ENCODE measurements at places on chromosomes 4 and X. TPM values are rescaled to one million over a fixed set of nuclear protein-coding genes. Genes with fewer than 3 reads are reported as not detected.

Gene ADGRL3
- 11.3 TPM for total RNA-seq

DNA sequence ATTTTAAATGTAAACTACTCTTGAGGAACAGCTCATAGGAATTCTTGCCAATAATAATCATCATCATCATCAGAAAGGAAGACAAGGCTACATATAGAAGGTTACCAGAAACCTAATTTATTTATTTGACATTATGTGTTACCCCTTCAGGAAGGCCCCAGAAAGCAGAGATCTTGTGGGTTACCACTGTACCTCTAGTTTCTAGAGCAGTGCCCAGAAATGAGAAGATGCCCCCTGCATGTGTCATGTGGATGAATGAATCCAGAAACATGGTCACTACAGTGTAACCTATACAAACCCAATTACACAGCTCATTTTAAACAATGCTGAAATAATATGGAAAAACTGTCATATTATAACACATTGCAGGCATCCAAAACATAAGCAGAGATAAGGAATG, 70.4 kb downstream of the ARAP2 start:
- DNase-seq: no peak
- H3K4me3 ChIP-seq: no peak overlapping the region
- peaks cover 9% of the 10 kb centered on the region for H3K4me1 ChIP-seq
- peaks cover 8% of the 10 kb centered on the region for H3K36me3 ChIP-seq

Gene GRID2
- 1.7 TPM for total RNA-seq

GRCh38 chr4:61336916-61337315, 136.8 kb downstream of the ADGRL3 start:
- H3K36me3 ChIP-seq: no peaks in the 10 kb centered on the region
- no peak overlapping the region for H3K27ac ChIP-seq
- H3K4me1 ChIP-seq: peaks cover 22% of the 10 kb centered on the region
- DNase-seq: no peak
- no peaks in the 10 kb centered on the region for H3K27me3 ChIP-seq

GRCh38 chr4:99893839-99894160, 427 bp downstream of the LAMTOR3 start:
- peaks cover 19% of the 10 kb centered on the region for H3K4me1 ChIP-seq
- H3K4me3 ChIP-seq: peak overlapping the region; percentile 99
- DNase-seq: no peak
- no peaks in the 10 kb centered on the region for H3K36me3 ChIP-seq
- peak overlapping the region; percentile 99 for H3K27ac ChIP-seq

DNA sequence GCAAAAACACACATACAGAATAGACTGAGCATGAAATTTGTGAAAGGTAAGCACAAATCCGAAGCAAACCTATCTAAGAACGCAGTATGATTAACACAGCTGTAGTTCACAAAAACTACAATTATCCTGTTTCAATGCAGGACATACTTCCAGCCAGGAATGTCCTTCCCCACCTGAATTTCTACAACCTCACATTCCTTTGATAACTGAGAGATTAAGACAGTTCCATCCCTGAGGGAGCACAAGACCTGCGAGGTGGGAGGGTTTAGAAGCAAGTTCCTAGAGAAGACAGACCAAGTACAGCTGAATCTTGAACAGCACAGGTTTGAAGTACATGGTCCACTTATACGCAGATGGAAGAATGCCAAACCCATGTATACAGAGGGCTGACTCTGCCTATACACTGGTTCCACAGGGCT, 10.6 kb downstream of the ABCG2 start:
- peak overlapping the region; percentile 15 for H3K4me3 ChIP-seq
- H3K36me3 ChIP-seq: no peaks in the 10 kb centered on the region
- no peak for DNase-seq

Gene MMRN1
- total RNA-seq: 4.7 TPM

- DNase-seq: no peak
- no peak overlapping the region for H3K4me3 ChIP-seq
- H3K36me3 ChIP-seq: peaks cover 4% of the 10 kb centered on the region
- no peaks in the 10 kb centered on the region for H3K4me1 ChIP-seq
- H3K27me3 ChIP-seq: no peaks in the 10 kb centered on the region
Measured at GRCh38 chr4:145697332-145697731, 17.4 kb downstream of the C4orf51 start.

- H3K36me3 ChIP-seq: no peaks in the 10 kb centered on the region
- H3K4me1 ChIP-seq: peaks cover 12% of the 10 kb centered on the region
- H3K27me3 ChIP-seq: peaks cover 3% of the 10 kb centered on the region
- DNase-seq: no peak
- no peak overlapping the region for H3K4me3 ChIP-seq
- no peak overlapping the region for H3K27ac ChIP-seq
Measured at GRCh38 chrX:39721566-39722279, 376.0 kb downstream of the BCOR start.

Measured in type B pancreatic cell (in vitro differentiated cells).